Midbrain (tissue), 1 donor: ENCODE measurements at places on chromosomes 11 and 22.
A peak's percentile ranks its signal among the peaks of the same experiment; 100 is the strongest.

DNA sequence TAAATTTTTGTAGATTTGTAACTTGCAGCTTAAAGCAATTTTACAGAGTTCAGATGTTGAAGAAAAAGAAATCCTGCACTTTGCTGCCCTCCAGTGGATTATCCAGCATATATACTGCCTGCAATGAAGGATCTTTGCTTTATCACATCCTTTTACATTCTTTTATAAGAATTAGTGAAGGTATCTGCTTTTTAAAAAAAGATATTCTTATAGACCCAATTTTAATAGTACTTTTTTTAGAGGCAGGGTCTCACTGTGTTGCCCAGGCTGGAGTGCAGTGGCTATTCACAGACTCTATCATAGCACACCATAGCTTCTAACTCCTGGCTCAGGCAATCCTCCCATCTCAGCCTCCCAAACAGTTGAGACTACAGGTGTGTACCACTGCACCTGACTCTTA is 60.7 kb downstream of the TTC17 start:
- DNase-seq: peak; percentile 46

- no peak for DNase-seq
These were observed 510.6 kb upstream of the RAG2 start for GRCh38 chr11:37108436-37109285.

GRCh38 chr11:122666743-122667142 is 11.2 kb downstream of the UBASH3B start:
- no peak for DNase-seq

DNA sequence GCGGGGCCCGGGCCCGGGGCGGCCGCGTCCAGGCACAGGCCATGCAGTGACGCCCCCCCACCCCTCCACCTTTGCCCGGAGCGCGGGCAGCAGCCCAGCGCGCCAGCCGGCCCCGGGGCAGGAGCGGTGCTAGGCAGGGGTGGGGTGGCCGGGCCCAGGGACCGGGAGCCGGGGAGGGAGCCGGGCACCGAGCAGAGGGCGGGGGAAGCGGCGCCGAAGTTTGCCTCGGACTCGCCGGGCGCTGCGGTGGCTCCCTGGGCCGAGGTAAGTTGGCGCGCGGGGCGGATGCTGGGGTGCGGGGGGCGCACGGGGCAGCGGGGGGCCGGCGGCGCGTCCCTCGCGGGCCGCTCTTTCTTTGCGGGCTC is 332 bp downstream of the TEAD1 start:
- peak; percentile 55 for DNase-seq

- no peak for DNase-seq
These were observed 15.3 kb upstream of the RASL10A start for GRCh38 chr22:29330753-29331152.

DNA sequence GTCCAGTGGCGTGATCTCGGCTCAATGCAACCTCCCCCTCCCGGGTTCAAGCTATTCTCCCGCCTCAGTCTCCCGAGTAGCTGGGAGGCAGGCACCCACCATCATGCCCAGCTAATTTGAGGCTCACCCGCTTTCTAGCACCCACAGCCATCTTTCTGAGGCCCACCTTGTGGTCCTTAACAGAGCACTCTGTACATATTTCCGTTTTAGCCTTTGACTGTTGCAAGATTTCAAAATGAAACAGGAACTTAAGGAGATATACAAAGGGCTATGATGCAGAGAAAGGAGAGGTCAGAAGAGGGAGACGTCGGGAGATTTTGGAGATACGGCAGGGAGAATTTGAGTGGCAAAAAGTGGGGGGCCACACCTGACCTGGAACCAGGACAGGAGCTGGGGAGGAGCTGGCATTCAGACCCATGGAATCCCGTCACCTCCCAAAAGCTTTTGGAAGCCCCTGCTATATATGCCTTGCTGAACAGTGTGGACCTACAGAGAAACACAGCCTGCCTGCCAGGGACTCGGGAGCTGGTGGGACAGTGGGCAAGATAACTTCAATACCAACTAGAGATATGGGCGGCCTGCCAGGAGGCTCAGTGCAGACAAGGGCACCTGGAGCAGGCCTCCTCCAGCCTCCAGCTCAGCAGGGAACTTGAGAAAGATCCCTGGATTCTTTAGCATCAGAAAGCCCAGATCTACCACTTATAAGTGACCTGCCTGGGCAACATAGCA is 8.0 kb upstream of the CLCF1 start:
- DNase-seq: no peak
